Keratinocyte (primary cell): ENCODE measurements at places on chromosomes 12 and 14. TPM values are rescaled to one million over a fixed set of nuclear protein-coding genes. Genes with fewer than 3 reads are reported as not detected.

BRI3BP gene
- 5.5 to 11.6 TPM (median 10.0 TPM) in 3 replicates for polyA plus RNA-seq

SLC48A1 gene
- polyA plus RNA-seq, result 7.8 to 15.3 TPM (median 8.1 TPM) in 3 replicates

KCNA1 gene
- not detected in 3 replicates for polyA plus RNA-seq

CATSPERB gene
- 0.49 to 1.1 TPM (median 1.1 TPM) in 3 replicates for polyA plus RNA-seq

ANKRD33 gene
- polyA plus RNA-seq, result not detected in 3 replicates

RIMBP2 gene
- polyA plus RNA-seq, result 0.02 to 0.16 TPM (median 0.12 TPM) in 3 replicates

KSR2 gene
- polyA plus RNA-seq, result under 0.01 to 0.01 TPM (median 0.01 TPM) in 3 replicates

GARIN6 gene
- polyA plus RNA-seq, result not detected in 3 replicates

SLC25A21 gene
- polyA plus RNA-seq, result 0.28 to 0.66 TPM (median 0.40 TPM) in 3 replicates

GPRC5D gene
- 0.08 to 0.32 TPM (median 0.19 TPM) in 3 replicates for polyA plus RNA-seq

PRB2 gene
- polyA plus RNA-seq, result 0.18 TPM in 1 of 3 replicates, not detected in the others
